ENCODE measurements at places on chromosomes 3 and 15. TPM values are rescaled to one million over a fixed set of nuclear protein-coding genes. Genes with fewer than 3 reads are reported as not detected.

- H3K4me1 ChIP-seq: no peaks in the 10 kb centered on the region
- no peak overlapping the region for H3K4me3 ChIP-seq
- no peaks in the 10 kb centered on the region for H3K27me3 ChIP-seq
- H3K27ac ChIP-seq: no peak overlapping the region
- peak; percentile 60 for DNase-seq
Measured at GRCh38 chr3:49839193-49839809, 17.1 kb downstream of the TRAIP start.

DNA sequence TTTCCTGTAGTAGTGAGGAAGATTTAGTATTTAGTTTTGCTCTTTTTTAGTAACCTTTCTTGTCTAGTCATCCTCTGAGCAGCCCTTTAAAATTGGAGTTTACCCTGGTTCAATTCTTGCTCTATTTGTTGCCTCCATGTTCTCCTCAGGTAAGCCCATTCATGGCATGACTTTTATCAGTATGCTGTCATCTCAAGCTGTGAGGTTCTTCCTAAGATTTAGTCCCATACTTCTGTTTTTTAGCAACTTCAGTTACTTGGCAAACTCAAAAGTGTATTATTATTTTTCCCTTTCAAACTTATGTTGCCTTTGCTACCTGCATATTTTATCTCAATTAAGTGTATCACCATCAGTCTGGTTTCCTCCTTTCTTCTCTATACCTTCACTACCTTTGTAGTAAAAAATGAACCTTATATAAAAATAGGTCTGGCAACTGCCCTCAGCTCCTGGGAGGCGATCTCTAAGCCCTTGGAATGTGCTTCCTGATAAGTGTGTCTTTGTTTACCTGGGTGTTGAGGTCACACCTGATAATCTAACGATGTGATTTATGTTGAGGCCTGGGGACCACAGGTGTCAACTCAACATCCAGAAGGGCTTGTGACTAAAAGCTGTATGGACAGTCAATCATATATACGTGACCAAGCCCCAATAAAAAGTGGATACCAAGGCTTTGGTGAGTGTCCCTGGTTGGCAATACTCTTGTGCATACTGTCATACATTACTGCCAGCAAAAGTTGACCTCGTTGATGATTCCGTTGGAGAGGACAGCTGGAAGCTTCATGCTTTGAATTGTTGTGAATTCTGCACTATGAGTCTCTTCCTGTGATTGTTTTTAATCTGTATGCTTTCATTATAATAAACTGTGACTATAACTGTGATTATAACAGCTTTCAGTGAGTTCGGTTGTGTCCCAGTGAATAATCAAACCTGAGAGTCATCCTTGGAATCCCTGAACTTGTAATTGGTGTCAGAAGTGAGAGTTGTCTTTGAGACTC lies 3.9 kb downstream of the NSUN3 start:
- no peak for DNase-seq
- H3K4me3 ChIP-seq: no peak overlapping the region
- peaks cover 26% of the 10 kb centered on the region for H3K4me1 ChIP-seq
- H3K27me3 ChIP-seq: no peaks in the 10 kb centered on the region
- peak overlapping the region; percentile 4 for H3K27ac ChIP-seq

DNA sequence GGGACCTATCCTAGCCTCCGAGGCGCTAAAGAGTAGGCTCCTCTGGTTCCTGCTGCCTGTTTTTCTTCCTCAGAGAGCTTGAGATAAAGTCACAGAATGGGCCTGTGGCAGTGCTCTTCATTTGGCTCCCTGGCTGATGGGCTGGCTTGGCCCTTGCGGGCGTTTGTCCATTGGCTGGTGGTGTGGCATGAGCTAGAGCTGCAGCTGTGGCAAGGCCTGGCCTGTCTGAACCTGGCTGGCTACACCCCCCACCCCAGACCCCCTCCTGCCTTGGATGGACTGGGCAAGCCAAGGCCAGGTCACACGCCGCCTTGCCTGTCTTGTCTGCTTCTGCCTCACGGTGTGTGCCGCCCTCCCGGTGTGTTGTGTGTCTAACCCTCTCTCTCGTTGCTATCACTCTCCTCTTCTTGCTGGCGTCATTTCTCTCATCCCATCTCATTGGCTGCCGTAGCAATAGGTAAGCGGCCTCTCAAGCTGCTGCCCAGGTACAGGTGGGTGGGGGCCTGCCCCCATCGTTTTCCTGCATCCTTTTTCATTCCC lies 3.2 kb downstream of the AP2M1 start:
- H3K36me3 ChIP-seq: peaks cover 15% of the 10 kb centered on the region
- H3K4me3 ChIP-seq: no peak overlapping the region

C3orf62 gene
- total RNA-seq: 15.1 TPM

B4GALT4 gene
- 47.9 TPM for total RNA-seq

DNA sequence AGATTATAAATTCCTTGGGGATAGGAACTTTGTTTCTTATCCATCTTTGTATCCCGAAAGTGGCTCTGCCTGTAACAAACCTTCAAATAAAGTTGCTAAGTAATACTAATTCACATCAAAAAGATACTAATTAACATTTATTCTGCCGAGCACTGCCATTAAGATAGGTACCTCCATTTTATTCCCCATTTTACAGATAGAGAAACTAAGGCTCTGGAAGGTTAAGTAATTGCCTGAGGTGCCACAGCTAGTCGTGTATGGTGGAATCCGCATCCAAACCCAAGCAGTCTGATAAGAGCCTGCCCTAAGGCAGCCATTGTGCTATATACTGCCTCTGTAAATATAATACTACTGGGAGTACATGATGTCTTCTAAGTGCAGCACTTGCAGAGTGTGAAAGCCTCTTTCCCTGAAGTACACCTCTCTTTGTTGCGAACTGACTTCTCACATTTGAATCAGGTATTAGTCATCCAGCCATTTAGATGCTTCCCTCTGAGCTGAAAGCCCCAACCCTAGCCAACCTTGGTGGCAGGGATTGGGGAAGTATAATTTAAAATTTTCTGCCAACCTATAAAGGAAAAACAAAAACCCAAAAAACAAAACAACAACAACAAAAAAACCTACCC lies 78.5 kb upstream of the CHD2 start:
- H3K27me3 ChIP-seq: no peaks in the 10 kb centered on the region
- H3K4me1 ChIP-seq: peaks cover 43% of the 10 kb centered on the region
- peak overlapping the region; percentile 47 for H3K4me3 ChIP-seq
- peak overlapping the region; percentile 96 for H3K27ac ChIP-seq

DNA sequence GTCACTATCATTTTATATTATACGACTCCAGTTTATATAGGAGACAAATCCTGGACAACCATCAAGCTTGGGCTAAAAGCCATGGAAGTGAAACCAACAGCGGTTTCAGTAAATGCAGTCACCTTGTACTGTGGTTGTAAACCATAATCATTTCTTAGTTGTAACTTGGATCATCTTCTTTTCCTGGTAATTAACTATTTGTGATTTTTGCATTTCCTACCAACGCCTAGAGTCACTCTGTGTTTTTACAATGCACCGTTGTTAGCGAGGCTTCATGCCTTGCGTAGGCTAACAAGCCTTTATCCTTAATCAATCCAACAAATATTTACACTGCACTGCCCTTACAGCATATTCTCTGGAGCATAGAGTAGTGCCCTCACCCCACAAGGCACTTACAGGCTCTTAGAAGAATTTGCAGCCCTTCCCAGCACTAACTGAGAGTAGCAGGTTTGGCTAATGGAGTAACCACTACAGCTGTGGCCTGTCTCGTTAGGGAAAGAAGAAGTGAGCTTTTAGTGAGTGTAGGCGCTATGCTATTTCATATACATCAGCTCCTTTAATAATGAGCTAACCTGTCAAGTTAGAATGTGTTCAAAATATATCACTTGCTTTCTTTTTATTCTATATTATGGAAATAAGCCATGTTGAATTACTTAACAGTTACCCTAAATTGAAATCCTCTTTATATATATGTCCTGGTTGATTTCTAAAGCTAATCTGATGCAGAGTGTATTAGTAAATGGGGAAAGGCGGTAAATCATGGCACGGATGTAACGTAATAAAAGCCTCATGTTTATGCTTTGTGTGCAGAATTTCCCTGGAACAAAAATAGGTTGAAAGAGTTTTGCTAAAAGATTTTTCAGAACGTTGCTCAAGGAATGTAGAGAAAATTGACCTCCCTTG lies 62.8 kb downstream of the ABHD2 start:
- H3K36me3 ChIP-seq: peaks cover 14% of the 10 kb centered on the region
- no peaks in the 10 kb centered on the region for H3K27me3 ChIP-seq
- DNase-seq: no peak
- H3K4me3 ChIP-seq: peak overlapping the region; percentile 37
- peak overlapping the region; percentile 94 for H3K27ac ChIP-seq

GRCh38 chr3:127413318-127413673 lies 125.5 kb upstream of the PRR20G start:
- H3K36me3 ChIP-seq: no peaks in the 10 kb centered on the region
- no peak overlapping the region for H3K27ac ChIP-seq
- peaks cover 3% of the 10 kb centered on the region for H3K4me1 ChIP-seq
- H3K27me3 ChIP-seq: peaks cover 34% of the 10 kb centered on the region
- H3K4me3 ChIP-seq: no peak overlapping the region

ZPLD1 gene
- not detected for total RNA-seq

DNA sequence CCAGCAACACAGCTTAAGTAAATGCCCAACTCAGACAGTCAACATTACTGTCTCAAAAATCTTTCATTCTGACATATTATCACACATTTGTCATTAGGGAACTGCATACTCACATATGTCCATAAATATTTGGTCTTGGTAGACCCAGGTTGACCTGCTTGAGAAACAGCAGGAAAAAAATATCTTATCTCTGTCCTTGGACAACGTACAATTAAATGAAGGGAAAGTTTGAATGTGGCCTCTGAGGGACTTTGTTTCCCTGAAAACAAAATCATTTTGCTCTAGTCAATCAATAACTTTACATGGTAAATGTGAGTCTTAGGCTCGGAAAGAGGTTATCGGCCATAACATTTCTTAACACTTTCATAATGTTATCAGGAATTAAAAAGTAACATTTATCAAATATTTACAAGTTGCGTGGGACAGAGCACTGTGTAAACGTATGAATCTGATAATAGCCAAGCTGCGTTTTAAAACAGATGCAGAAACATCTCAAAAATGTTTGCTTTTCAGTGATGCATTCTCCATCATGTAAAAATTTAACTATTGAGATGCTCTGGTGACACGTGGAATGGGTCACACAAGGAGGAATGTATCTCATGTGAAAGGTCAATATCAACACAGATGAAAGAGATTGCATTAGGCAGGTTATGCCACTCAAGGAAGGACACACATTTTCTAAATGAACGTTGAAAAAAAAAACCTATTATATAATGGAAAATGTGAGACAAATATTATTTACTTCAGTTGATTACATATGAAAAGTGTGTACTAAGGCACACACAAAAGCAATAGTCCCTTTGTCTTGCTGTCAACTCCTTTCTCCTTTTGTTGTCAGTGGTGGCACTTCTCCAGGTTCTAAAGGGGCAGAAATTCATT lies 304.4 kb downstream of the WDR72 start:
- H3K4me3 ChIP-seq: no peak overlapping the region
- no peaks in the 10 kb centered on the region for H3K36me3 ChIP-seq
- H3K27ac ChIP-seq: peak overlapping the region; percentile 92

LRRIQ4 gene
- 0.31 TPM for total RNA-seq

DNA sequence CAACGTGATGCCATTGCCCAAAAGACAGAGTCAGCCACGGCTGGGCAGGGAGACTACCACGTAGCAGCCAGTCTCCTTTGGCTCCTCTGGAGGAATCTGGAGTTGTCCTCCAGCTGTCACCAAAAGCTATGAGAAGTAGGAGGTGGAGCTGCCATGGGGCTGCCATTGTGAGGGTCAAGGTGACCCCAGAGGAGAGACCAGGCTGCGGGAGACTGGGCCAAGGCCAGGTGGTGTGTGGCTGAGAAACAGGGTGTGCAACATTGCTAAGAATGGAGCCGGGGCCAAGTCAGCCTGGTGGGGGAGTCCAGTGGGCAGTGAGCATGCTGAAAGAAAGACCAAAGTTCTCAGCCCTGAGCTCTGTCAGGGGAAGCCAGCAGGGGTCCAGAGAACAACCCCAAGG lies 29.9 kb upstream of the MRPS22 start:
- no peaks in the 10 kb centered on the region for H3K4me1 ChIP-seq
- H3K4me3 ChIP-seq: no peak overlapping the region
- DNase-seq: no peak
- H3K27me3 ChIP-seq: peaks cover 60% of the 10 kb centered on the region

CMTM7 gene
- total RNA-seq: 24.6 TPM

DNA sequence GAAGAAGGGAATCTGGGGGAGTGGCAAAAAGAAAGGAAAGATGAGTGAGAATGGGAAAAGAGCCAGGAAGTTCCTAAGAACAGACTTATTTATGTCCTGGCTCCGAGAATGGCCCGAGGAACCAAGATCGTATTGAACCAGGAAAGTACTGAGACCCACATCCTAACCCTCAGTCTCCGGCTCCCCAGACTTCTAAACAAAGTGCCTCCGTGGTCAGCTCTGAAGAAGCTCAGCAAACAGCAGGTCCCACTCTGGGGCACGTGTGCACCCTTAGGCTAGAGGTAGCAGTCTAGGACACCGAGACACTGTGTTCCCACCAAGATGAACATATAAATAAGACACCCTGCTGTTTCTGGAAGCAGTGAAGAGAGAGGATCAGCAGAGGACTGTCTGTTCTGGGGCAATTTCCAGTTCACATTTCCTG lies 307.4 kb downstream of the NTRK3 start:
- DNase-seq: no peak
- H3K4me3 ChIP-seq: no peak overlapping the region
- no peaks in the 10 kb centered on the region for H3K36me3 ChIP-seq
- peaks cover 27% of the 10 kb centered on the region for H3K27me3 ChIP-seq

DNA sequence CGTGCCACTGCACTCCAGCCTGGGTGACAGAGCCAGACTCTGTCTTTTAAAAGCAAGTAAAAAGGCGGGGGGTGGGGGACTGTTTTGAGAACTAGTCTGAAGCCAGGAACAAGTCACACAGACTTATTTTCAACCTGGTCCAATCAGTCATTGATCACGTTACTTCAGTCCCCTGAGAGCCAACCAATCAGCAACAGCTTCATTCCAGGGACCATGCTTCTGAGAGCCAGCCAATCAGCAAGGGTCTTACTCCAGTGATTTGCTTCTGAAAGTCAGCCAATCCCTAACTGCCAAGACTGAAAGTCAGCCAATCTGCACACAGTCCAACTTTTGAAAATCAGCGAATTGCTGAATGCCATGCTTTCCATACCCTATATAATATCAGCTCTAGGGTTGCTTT lies 48.6 kb upstream of the C15orf39 start:
- no peaks in the 10 kb centered on the region for H3K36me3 ChIP-seq
- H3K4me3 ChIP-seq: no peak overlapping the region
- no peak for DNase-seq

ITIH3 gene
- 1.2 TPM for total RNA-seq

GRCh38 chr15:52104532-52105004 lies 8.0 kb downstream of the BCL2L10 start:
- DNase-seq: no peak
- H3K4me1 ChIP-seq: peaks cover 3% of the 10 kb centered on the region
- no peak overlapping the region for H3K27ac ChIP-seq
- H3K4me3 ChIP-seq: no peak overlapping the region
- H3K36me3 ChIP-seq: no peaks in the 10 kb centered on the region

SETMAR gene
- total RNA-seq: 42.4 TPM

SLC2A2 gene
- 1.5 TPM for total RNA-seq

DNA sequence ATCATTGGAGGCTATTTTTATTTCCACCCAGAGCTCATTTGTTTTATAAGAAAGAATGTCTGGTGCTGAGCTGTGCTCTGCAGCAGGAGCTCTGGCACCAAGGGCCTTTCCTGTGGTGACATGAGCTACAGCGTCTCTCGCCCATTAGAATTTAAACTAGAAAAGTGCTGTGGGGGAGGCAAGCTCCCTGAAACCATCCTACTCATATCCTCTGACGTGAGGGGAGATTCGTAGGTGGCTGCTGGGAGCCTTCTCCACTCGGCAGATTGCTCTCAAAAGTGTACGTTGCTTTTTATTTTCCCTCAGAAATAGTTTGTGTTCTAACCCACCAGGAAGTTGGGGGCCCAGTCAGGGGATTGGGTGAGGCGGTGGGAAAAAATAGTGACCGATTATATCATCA lies 76.3 kb upstream of the ARHGEF3 start:
- H3K36me3 ChIP-seq: no peaks in the 10 kb centered on the region
- no peak overlapping the region for H3K4me3 ChIP-seq
- DNase-seq: no peak
- no peak overlapping the region for H3K27ac ChIP-seq
- no peaks in the 10 kb centered on the region for H3K27me3 ChIP-seq
